ENCODE measurements at places on chromosomes 2 and 18.

DNA sequence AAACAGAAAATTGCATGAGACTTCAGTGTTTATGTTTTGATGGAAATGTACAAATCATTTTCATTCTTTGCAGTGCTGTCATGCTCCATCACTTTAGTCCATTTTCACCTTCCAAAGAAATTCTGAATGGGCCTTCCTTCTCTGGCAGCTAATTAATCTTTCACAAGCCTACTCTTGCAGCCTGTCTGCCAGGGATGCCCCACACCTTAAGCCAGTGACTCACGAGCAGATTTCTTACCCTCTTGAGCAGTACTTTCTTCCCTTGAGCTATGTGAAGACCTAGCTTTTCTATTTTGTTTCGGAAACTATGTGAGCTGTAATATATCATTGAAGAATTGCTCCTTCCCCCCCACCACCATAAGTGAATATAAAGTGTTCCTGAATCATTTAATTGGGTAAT, 404.3 kb upstream of the VWC2L start:
- peak; percentile 33 for DNase-seq

- no peak for DNase-seq
These were observed 64.2 kb downstream of the STRADB start for GRCh38 chr2:201515573-201516246.

GRCh38 chr18:59456657-59457056, 97.6 kb upstream of the LMAN1 start:
- no peak for DNase-seq

- no peak for DNase-seq
These were observed 45.2 kb downstream of the FAM178B start for GRCh38 chr2:96940980-96941775.

DNA sequence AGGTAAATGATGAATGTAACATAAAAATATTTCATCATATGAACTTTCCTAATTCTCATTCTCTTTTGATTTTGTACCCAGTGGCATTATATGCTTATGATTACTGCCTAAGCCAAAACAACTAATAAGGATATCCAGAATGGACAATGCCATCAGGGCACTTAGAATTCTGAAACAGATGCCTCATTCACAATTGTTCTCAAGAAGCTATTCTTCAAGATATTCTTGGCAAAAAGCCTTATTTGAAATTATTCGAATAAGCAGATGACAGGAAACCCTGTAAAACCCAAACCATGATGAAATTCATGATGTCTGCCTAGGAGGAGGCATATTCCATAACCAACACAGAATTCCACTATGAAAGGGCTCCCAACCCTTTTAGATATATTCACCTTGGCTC, 353.2 kb upstream of the TRIB2 start:
- DNase-seq = no peak

- DNase-seq = no peak
These were observed 3.4 kb upstream of the NARS1 start for GRCh38 chr18:57624988-57625387.

DNA sequence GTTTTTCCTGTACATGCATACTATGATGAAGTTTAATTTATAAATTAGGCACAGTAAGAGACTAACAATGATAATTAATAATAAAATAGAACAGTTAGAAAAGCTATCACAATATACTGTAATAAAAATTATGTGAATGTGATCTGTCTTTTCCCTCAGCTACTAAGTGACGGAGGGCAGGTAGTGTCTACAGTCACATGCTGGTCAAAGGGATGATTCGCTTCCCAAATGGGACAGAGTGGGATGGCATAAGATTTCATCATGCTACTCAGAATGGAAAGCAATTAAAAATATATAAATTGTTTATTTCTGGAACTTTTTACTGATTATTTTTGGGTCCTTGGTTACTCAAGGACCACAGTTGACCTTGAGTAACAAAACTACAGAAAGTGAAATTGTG, 71.5 kb downstream of the DAW1 start:
- DNase-seq = no peak

DNA sequence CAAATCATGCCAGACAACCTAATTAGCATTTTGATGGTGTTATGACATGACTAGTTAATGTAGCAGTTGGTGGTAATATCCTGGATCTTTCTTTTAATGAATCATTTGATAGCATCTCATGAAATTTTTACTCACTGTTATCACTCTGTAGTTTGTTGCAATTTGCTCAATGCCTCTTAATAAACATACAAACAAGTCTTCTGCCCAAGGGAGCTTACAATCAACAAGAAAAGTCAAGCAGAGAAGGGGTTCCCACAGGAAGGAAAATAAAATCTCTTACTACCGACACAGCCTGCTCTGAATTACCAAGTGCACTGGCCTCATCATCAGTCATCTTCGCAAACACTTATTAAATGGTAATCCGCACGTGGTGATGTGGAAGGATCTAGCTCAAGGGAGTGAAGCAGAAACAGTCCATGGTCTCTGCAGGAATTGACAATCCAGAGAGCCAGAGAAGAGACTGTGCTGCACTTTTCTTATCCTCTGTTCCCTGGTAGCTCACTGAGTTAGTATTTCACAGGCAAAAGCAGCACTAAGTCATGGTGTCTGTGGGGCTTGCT, 263.5 kb downstream of the EPHA4 start:
- DNase-seq = no peak

GRCh38 chr18:35778850-35779627, 193.4 kb upstream of the RMP24 start:
- DNase-seq = no peak

DNA sequence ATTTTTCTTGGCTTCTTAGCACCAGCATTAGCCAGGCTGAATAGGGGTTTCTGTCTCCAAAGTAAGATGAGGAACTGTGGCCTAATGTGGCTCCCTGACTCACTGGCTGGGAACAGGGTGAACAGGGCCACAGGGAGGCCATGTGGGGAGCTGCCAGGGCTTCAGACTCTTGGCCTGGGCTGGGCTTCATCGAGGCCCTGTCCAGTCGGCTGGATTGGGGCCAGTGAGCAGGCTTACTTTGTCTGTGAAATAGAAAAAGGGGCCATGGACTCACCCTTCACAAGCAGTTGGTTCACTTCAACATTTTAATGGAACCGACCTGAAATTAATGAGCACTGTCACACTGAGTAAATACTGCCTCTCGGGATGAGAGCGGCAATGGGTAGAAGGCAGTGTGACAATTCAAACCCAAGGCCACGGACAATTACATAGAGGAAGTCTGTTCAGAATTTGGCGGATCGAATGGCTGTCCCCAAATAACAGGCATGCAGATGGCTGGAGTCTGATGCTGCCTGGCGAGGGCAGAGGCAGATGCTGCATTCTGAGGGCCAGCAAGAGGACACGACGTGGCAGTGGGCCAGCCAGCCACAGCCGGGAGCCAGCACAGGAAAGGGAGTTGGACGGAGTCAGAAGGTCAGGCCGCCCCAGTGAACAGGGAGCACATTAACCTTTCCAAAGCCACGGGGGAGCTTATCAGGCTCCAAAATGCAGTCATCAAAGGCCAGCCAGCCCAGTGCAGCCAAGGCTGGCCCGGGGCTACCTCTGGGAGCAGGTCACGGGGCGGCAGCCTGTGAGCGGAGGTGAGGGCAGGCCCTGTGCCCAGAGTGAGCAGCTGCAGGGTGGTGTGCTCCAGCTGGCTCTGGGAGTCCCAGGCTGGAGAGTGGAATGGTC, 146.6 kb upstream of the REV1 start:
- no peak for DNase-seq

GRCh38 chr18:54080858-54081257, 143.6 kb downstream of the MBD2 start:
- no peak for DNase-seq

- DNase-seq = no peak
These were observed 270.6 kb downstream of the SS18 start for GRCh38 chr18:25819746-25820363.

GRCh38 chr18:32425466-32425865, 45.2 kb downstream of the GAREM1 start:
- DNase-seq = no peak

DNA sequence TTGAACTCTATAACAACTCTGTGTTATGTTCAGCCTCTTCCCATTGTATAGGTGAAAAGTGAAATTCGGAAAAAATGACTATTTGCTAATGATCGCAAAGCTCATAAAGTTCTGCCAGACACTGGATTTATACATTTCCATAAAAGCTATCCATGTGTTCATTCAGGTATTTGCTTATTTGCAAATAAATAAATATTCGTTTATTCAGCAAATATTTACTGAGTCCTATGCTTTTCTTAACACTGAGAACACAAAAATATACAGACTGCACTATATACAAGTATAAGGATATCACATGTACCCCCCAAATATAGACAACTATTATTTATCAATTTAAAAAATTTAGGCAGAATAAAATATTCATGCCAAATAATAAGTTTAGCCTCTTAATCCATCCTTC, 63.2 kb upstream of the ATP8B1 start:
- no peak for DNase-seq

- no peak for DNase-seq
These were observed 5.4 kb upstream of the CPS1 start for GRCh38 chr2:210551001-210551400.

Measured in epithelial cell of prostate (primary cell).